ENCODE measurements at places on chromosomes 3 and 15.

GRCh38 chr3:112794622-112795172 is 52.0 kb downstream of the CD200R1L start:
- no peak for DNase-seq

- no peak for DNase-seq
These were observed 13.2 kb upstream of the ZBTB20 start for GRCh38 chr3:115160295-115160694.

- no peak for DNase-seq
These were observed 9.1 kb downstream of the SHOX2 start for GRCh38 chr3:158097081-158097592.

DNA sequence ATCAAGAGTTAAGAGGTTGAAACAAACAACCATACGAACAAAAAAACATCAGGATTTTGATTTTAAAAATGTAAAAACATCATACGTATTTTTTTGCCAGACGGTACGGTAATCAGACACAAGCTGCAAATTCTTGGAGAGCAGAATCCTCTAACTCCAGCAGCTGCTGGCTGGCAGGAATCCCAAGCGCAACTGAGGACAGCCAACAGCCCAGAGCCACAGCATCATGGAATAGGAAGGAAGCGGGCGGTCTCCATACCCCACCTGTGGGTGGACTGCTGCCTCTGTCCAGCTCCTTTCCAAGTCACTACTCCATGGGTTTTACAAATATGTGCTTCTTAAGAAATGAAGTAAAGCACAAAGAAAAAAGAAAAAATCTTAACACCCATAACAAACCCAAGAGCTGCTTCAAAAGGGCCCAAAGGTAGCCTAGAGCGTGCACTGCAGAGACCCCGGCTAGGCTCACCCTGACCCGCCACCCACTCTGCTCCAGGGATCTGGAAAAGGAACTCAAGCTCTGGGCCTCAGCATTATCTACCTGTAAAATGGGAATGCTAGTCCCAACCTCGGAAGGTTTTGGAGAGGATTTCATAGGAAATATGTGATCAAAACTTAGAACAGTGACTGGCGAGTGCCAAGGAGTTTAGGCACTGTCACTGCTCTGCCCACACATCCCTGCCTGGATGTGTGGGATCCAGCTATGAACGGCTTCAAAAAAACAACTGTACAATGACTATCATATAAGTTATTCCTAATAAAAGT is 33.4 kb downstream of the ZXDC start:
- no peak for DNase-seq

- DNase-seq: no peak
These were observed 12.2 kb upstream of the CSTA start for GRCh38 chr3:122312826-122313225.

DNA sequence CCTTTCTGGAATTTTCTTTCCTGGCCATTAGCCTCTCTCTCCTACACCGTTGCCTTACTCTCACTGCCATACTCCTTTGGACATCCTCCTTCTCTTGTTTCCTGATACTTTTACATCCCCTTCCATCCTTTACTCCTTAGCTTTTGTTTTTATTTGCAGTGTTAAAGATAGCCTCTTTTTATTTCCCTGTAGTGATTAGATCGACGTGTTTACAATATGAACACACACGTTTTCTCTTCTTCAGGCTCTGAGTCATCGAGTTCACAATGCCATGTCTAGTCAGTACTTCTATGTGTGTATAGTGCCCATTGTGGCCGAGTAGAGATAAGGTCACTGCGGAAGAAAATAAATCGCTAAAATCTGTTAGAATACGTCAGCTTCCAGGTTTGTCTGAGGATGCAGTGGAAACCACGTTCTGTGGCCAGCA is 208.5 kb downstream of the LPP start:
- no peak for DNase-seq

GRCh38 chr15:60442763-60443162 is 36.2 kb downstream of the ICE2 start:
- no peak for DNase-seq

GRCh38 chr15:49339656-49340055 is 83.4 kb upstream of the FGF7 start:
- DNase-seq: no peak

DNA sequence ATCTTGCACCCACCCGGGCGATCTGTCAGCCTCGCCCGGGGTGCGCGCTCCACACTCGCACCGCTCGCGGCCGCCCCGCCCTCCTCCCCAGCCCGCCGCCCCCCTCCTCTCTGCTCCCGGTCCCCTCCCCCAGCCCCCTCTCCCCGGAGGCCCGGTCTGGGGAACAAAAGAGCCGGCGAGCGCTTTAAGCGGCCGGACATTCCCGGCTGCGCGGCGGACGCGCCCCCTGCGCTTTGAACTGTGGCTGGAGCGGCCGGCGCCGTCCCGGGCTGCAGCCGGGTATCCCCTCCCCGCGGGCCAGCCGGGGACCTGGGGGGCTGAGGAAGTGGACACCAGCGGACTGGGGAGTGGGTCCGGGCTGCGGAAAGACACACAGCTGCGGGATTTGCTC is at the start of gene IGDCC3:
TSS of gene IGDCC3 (minus strand) at position 27 of the 391 bp plus-strand sequence. CDS start 214 bp downstream, outside the sequence.
- DNase-seq: no peak

GRCh38 chr15:89419370-89419984 is 76.9 kb downstream of the RHCG start:
- DNase-seq: no peak

DNA sequence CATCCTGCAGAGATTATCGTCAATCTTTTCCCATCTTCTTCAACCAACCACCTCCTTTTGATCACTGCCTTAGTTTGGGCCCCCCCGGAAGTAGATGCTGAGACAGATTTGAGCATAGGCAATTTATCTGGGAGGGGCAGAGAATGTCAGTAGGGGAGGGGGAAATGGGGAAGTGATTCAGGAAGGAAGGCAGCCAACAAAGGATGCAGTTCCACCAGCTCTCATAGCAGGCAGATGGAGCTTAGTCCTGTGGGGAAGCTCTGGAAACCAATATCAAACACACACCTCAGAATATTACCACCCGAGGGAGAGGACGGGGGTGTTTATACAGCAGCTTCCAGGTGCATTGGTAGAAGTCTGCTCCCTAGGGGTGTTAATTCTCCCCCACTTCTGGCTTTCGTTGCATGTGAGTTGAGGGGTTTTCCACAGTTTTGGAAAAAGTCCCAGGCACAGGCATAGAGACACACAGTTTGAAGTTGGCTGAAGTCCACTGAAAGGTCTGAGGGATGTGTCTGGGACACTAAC is 91.5 kb upstream of the TNFAIP8L3 start:
- DNase-seq: no peak

DNA sequence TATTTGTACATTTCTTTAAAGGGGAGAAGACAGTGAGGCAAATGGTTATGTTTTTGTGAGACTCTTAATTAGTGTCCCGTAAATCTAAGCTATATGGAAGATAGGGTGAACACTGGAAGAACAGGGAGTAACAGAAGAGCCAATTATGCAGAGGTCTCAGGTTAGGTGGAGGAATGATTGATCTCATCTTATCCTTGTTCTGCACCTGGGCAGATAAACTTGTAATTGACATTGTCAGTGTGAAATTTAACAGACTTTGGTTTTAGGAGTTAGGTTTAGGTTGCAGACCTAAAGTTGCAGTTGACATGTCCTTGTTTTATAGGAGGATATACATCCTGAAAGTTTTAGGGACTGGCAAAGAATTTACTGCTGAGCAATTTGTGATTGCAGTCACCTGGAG is 3.1 kb upstream of the TWF2 start:
- no peak for DNase-seq

DNA sequence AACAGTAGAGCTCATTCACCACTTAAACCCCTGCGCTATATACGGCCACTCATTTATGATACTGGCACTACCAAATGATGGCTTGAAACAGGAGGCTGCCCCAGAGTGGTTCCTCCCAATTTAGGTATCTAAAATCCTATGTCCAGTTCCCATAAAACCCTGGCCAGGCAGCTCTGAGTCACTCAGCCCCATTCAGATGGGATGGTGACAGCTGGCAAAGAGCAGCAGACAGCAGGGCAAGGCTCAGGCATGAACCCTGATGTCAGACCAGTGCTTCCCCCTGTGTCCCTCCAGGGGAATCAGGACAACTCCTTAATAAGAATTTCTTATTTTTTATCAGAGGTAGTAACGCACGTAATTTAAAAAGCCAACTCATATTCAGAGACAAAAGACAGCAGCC is 77.2 kb upstream of the RNU6-1 start:
- DNase-seq: no peak

GRCh38 chr15:87477737-87478686 is 778.5 kb downstream of the NTRK3 start:
- DNase-seq: no peak
